ENCODE measurements at places on chromosomes 5 and 9. TPM values are rescaled to one million over a fixed set of nuclear protein-coding genes. Genes with fewer than 3 reads are reported as not detected.

Gene PAXX
- 6.6 TPM for total RNA-seq

Gene OR13C9
- total RNA-seq, result not detected

Gene TRIP13
- 3.4 TPM for total RNA-seq

Gene SLC25A2
- 0.18 TPM for total RNA-seq

Gene CCT5
- 406 TPM for total RNA-seq

Gene CDH9
- total RNA-seq, result 0.18 TPM

All from smooth muscle cell of bladder (primary cell).